Activated CD8-positive, alpha-beta memory T cell treated with anti-CD3 and anti-CD28 coated beads, Interleukin-2, amount 10 ng/mL, durations not matched to agents 7 days and 5 days (primary cell): ENCODE measurements at places on chromosomes 4 and X. TPM values are rescaled to one million over a fixed set of nuclear protein-coding genes. Genes with fewer than 3 reads are reported as not detected.

DNA sequence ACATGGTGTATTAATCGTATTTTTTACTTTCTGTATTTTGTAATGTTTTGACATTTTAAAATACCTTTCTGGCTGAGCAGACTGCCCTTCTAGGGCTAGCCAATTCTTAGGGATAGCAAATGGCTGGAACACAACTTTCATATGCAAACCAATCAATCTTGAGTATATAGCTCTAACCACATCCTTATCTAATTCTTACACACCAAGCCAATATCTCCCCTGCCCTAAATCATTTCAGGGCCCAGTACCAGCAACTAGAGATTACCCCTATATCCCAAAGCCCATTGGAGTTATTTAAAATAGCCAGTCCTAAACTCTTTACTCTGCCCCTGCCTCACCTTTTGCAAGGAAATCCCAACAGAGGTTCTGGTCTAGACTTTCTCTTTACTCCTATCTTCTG, 58.3 kb downstream of the INTS12 start:
- no peaks in the 10 kb centered on the region for H3K36me3 ChIP-seq
- H3K4me1 ChIP-seq = no peaks in the 10 kb centered on the region
- no peak overlapping the region for H3K4me3 ChIP-seq
- no peak overlapping the region for H3K27ac ChIP-seq

- H3K4me3 ChIP-seq = no peak overlapping the region
- H3K27me3 ChIP-seq = no peaks in the 10 kb centered on the region
These were observed 141.4 kb downstream of the PTTG2 start for GRCh38 chr4:38101563-38101962.

DNA sequence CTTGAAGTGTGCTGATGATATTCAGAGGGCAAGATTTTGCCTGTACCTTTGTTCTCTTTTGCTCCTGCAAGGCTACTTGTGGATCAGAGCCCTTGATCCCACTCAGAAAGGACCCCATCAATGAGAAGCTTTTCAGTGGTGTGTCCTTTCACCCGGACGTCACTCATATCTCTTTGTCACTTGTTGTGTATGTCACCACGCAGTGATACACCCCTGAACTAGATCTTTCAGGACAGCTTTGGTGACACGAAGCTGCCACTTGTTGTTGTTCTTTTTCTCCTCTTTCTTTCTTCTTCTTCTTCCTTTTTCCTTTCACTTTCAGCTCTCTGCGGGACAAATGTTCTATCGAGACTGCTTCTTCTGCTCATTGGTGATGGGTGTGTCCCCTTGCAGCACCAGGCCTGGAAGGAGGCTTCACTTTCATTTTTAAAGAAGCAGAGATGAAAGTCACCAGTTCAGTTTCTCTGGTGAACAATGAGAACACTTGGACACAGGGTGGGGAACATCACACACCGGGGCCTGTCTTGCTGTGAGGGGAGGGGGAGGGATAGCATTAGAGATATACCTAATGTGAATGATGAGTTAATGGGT, 83.6 kb downstream of the NBDY start:
- peak overlapping the region; percentile 75 for H3K4me3 ChIP-seq
- peak overlapping the region; percentile 96 for H3K27ac ChIP-seq
- H3K4me1 ChIP-seq = peaks cover 23% of the 10 kb centered on the region
- H3K27me3 ChIP-seq = no peaks in the 10 kb centered on the region

- no peak for DNase-seq
- H3K4me1 ChIP-seq = no peaks in the 10 kb centered on the region
- H3K4me3 ChIP-seq = no peak overlapping the region
- no peaks in the 10 kb centered on the region for H3K27me3 ChIP-seq
- no peak overlapping the region for H3K27ac ChIP-seq
These were observed 46.6 kb upstream of the PRRG1 start for GRCh38 chrX:37302569-37302968.

DNA sequence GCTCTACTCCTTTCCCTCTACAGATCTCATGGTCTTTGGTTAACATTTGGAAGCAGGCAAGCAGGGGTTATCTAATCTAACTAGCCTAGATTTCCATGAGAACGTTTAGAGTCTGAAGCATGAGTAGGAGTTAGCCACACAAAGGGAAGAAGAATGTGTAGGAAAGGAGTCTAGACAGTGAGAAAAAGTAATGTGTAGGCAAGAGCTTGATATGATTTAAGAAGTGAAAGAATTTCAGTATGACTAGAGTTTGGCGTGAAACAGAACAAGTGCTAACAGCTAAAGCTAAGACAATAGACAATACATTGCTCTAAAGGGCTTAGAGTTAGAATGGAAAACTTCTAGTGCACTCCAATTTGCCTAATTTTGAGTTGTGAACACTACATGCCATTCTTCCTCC, 10.8 kb downstream of the CXCL8 start:
- no peaks in the 10 kb centered on the region for H3K27me3 ChIP-seq
- no peak for DNase-seq
- no peak overlapping the region for H3K27ac ChIP-seq
- H3K36me3 ChIP-seq = no peaks in the 10 kb centered on the region
- H3K4me3 ChIP-seq = no peak overlapping the region

GRCh38 chrX:108186811-108187210, 95.2 kb downstream of the ATG4A start:
- DNase-seq = no peak
- H3K36me3 ChIP-seq = no peaks in the 10 kb centered on the region
- H3K27ac ChIP-seq = no peak overlapping the region

- no peaks in the 10 kb centered on the region for H3K27me3 ChIP-seq
- H3K4me3 ChIP-seq = no peak overlapping the region
- peak; percentile 43 for DNase-seq
- no peak overlapping the region for H3K27ac ChIP-seq
- H3K36me3 ChIP-seq = no peaks in the 10 kb centered on the region
- H3K4me1 ChIP-seq = no peaks in the 10 kb centered on the region
These were observed 116.3 kb upstream of the NALF2 start for GRCh38 chrX:69387567-69388487.

DNA sequence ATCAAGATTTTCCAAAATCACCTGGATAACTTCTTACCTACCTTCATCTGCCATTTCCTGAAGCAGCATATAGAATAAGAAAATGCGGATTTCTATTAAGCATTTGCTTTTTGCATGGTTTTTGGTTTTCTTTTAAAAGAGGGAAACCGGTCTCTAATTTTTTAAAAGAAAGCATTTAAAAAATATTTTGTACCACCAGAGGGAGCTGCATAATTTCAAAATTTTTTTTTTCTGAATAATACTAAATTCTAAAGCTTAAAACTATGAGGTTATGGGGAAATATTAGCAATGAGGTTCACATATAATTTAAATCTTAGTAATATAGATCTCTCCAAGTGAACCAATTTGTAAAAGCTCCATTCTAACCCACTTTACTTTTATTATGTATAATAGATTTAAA, 137.7 kb upstream of the TENT5D start:
- H3K4me3 ChIP-seq = no peak overlapping the region
- DNase-seq = no peak
- no peaks in the 10 kb centered on the region for H3K36me3 ChIP-seq
- H3K4me1 ChIP-seq = no peaks in the 10 kb centered on the region

DNA sequence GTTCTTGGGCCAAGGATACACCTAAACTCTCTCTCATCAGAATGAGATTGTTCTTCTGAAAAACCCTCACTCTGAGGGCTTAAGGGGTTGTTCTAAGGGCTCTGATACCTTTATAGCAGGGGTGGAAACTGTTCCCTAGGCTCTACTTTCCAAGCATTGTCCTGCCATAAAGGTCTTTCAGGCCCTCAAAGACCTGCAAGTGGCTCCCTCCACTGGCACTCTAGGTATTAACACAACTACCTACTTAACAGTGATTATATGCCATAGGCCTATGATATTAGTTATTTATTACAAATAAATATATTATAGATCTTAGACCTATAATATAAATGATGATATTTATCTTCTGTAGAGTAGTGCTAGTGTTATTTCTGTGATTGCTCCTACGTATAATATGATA, 473.7 kb upstream of the RPS6KA3 start:
- H3K4me3 ChIP-seq = no peak overlapping the region
- peaks cover 3% of the 10 kb centered on the region for H3K27me3 ChIP-seq
- H3K27ac ChIP-seq = no peak overlapping the region
- H3K4me1 ChIP-seq = no peaks in the 10 kb centered on the region
- DNase-seq = no peak
- H3K36me3 ChIP-seq = no peaks in the 10 kb centered on the region

GRCh38 chr4:40232610-40233009, 35.8 kb downstream of the RHOH start:
- peaks cover 58% of the 10 kb centered on the region for H3K36me3 ChIP-seq
- peak; percentile 59 for DNase-seq
- H3K4me1 ChIP-seq = peaks cover 93% of the 10 kb centered on the region
- H3K27ac ChIP-seq = peak overlapping the region; percentile 76
- H3K27me3 ChIP-seq = no peaks in the 10 kb centered on the region

DNA sequence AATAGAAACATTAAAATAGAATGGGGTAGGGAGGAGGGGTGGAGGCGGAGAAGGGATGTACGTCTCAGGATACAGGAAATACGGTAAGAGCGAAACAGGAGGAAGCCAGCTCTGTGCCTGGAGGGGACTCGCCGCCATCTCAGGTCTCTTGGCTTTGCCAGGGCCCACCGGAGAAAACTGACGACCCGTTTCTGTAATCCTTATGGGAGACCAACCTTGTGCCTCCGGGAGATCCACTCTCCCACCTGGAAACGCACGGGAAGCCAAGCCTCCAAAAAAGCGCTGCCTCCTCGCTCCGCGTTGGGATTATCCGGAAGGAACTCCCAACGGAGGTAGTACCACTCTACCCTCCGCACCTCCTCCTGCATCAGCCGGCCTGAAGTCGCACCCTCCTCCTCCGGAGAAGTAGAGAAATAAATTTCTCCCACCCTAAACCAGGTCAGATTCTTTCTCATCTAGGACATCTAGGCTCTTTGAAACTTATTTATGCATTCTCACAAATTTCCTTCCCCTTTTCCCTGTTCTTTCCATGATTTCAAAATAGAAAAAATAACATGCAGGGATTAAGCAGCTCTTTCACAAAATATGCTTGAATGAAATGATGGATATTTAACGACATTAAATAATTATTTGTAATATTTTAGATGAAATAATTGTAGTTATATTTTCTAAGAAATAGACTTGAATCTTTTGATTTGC, at the start of gene NBDY:
Gene NBDY (plus strand): TSS at position 92 of the 699 bp plus-strand sequence. CDS start 111 bp downstream, at position 203.
- H3K4me3 ChIP-seq = peak within 1 kb of the TSS; percentile 80
- peak; percentile 53 for DNase-seq
- peaks cover 26% of the 10 kb centered on the region for H3K4me1 ChIP-seq

DNA sequence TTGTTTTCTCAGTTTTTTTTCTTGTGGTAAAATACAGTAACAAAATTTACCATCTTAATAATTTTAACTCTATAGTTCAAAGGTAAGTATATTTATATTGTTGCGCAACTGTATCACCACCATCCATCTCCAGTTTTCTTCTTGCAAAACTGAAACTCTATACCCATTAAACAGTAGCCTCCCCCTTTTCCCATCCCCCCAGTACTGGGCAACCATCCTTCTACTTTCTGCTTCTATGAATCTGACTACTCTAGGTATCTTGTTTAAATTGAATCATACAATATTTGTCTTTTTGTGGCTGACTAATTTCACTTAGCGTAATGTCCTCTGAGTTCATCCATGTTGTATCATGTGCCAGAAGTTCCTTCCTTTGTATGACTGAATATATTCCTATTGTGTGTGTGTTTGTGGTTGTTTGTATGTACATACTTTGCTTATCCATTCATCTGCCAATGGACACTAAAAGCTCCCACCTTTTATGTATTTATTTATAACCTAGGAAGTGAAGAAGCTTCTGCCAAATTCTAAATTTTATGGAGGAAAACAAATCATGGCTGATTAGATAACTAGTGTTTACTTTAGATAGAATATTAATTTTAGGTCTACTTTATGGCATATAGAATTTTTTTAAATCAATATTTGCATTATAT, 10.0 kb downstream of the ABHD18 start:
- no peaks in the 10 kb centered on the region for H3K27me3 ChIP-seq
- peaks cover 6% of the 10 kb centered on the region for H3K4me1 ChIP-seq
- H3K36me3 ChIP-seq = peaks cover 28% of the 10 kb centered on the region
- no peak overlapping the region for H3K4me3 ChIP-seq
- no peak overlapping the region for H3K27ac ChIP-seq

DNA sequence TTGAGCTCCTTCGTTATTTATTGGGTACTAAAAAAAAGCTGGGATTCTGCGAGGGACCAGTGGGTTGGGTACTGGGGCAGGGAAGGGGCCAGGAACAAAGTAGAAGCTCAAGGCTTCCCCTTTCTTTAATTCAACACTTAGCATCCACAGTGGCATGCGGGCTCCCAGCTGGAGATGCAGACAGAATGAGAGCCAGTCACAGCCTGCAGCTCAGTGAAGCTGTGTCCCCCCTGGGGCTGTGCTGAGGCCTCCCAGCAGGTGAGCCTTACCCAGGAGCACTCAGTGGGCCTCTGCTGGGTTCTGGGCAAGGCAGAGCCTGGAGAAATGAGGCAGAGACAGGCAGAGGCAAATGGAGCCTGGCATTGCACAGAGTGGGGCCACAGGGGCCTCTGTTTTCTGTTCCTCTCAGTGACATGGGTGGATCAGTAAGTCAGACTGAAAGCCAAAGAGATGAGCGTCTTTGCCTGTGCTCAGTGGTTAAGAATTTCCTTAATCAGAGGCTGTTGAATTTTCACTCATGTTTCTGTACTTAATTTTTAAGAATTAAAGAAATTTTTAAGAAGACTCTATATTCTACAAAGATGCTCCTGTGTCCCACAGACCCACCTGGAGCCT, 181.4 kb upstream of the RBPJ start:
- H3K27me3 ChIP-seq = no peaks in the 10 kb centered on the region
- peak overlapping the region; percentile 48 for H3K27ac ChIP-seq
- peaks cover 25% of the 10 kb centered on the region for H3K4me1 ChIP-seq

The MAGEE1 gene
- total RNA-seq = 2.9 TPM

The ANK2 gene
- total RNA-seq = 2.4 TPM

The CXCL5 gene
- total RNA-seq = not detected

The BANK1 gene
- total RNA-seq = not detected

The CDS1 gene
- not detected for total RNA-seq
